ENCODE measurements at places on chromosomes 2 and 18.

- DNase-seq, result no peak
Measured at GRCh38 chr2:128603411-128603924, 284.8 kb upstream of the HS6ST1 start.

GRCh38 chr18:76892832-76893231 lies 70.5 kb downstream of the ZNF236 start:
- no peak for DNase-seq

- no peak for DNase-seq
Measured at GRCh38 chr18:10437837-10438236, 16.6 kb upstream of the APCDD1 start.

DNA sequence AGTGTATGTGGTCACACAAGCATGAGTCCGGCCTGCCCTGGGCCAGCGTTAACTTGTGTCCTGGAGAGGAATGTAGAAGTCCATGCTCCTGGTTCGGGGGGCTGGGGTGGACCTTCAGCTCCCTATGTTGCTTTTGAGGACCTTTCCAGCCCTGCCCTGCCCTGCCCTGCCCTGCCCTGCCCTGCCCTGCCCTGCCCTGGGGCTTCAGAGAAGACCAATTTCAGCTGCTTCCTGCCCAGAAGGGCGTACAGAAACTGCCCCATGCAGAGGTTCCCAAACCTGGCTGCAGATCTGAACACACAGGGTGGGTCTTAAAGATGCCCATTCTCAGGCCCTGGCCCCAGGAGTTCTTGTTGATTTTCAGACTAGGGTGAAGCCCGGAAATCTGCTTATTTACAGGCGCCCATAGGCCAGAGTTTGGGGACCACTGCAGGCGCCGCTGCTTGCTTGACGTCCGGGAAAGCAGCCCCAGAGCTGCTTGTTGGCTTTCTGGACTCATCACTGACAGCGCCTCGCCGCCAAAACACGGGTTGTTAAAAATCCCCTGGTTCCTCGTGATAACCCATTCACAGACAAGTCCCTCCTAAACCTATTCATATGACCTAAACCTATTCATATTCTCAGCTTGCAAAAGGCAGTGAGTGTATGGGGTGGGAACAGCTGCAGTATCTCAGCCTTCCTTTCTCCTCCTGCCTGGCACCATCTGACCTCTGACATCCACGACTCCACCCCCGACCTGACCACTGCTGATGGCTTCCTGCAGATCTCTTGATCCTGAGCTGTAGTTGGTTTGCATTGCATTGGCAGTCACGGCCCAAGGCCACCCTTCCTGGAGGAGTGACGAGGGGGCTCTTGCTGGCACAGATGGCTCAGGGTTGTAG lies 198.3 kb downstream of the GLI2 start:
- no peak for DNase-seq

DNA sequence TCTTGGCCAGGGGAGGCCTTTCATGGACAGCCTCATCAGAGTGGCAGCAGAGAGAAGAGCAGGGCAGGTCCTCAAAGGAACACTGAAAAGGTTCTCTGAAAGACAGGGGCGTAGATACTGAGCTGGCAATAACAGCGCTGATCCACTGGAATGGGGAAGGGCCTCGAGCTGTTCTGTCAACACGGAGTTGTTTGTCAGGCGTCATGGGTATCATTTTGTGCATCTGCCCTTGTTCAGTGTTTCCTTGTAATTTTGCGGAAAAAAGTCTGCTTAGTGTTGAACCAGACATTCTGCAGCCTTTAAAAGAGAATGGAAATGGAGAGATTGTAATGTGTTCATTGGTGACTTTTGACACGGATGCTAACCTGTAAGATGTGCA lies 21.5 kb downstream of the AGAP1 start:
- no peak for DNase-seq

- no peak for DNase-seq
Measured at GRCh38 chr2:67945056-67945455, 117.7 kb downstream of the C1D start.

- no peak for DNase-seq
Measured at GRCh38 chr2:122523143-122523542, 767.7 kb downstream of the TSN start.

DNA sequence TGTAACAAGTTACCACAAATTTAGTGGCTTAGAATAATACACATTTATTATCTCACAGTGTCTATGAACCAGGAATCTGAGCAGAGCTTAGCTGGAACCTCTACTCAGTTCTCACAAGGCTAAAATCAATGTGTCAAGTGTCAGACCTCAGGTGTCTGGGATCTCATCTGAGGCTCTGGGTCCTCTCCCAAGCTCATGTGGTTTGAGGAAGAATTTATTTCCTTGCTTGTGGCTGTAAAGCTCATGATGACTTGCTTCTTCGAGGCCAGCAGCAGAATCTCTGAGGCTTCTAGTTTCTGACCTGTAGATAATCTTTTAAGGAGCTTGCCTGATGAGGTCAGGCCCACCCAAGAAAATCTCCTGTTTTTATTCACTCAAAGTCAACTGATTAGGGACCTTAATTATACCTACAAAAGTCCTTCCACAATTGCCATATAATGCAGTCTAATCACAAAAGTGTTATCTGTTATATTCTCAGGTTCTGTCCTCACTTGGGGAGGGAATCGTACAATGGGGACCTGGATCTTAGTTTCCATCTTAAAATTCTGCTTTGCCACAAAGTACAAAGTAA lies 14.3 kb downstream of the NCKAP5 start:
- DNase-seq, result no peak

- DNase-seq, result no peak
Measured at GRCh38 chr2:130726614-130727180, 2.2 kb upstream of the GPR148 start.

GRCh38 chr18:54911551-54911950 lies 47.7 kb downstream of the CCDC68 start:
- DNase-seq, result no peak

GRCh38 chr2:241678784-241679540 lies 7.7 kb downstream of the DTYMK start:
- no peak for DNase-seq

DNA sequence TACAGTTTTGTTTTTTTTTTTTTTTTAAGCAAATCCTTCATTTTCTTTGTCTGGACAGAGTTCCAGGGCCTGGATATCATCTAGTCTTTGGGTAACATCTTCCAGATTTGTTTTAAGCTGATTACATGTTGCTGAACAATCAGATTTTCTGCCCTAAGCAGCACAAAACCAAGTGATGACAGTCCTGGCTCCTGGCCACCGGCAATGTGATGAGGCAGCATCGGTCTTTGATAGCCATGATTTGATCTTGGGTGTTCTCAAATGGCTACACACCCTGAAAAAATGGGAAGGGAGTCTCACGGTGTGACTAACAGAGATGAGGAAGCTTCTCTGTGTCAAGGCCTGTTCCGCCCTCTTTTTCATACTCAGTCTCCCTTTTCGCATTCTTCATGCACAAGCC lies 708.6 kb upstream of the ZEB2 start:
- DNase-seq, result no peak

DNA sequence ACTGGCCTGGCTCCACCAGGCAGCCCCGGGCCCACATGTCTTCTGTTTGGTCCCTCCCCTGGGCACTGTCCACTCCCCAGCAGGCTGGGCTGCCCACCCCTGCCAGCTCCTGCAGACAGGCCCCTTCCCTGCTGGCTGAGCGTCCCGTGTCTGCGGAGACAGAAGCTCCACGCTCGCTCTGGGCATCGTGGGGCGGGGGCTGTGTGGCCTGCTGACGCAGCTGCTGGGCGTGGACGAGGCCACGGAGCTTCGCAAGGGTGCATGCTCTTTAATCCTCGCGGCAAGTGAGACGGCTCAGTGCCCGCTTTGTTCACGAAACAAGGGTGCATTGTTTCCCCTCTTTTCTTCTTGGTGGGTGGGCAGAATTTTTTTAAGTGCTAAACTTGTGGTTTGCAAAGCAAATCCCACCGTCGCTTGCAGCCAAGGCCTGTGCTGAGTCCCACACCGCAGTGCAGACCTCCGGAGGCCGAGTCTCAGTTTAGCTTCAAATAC lies 132.8 kb upstream of the CTDP1 start:
- no peak for DNase-seq

DNA sequence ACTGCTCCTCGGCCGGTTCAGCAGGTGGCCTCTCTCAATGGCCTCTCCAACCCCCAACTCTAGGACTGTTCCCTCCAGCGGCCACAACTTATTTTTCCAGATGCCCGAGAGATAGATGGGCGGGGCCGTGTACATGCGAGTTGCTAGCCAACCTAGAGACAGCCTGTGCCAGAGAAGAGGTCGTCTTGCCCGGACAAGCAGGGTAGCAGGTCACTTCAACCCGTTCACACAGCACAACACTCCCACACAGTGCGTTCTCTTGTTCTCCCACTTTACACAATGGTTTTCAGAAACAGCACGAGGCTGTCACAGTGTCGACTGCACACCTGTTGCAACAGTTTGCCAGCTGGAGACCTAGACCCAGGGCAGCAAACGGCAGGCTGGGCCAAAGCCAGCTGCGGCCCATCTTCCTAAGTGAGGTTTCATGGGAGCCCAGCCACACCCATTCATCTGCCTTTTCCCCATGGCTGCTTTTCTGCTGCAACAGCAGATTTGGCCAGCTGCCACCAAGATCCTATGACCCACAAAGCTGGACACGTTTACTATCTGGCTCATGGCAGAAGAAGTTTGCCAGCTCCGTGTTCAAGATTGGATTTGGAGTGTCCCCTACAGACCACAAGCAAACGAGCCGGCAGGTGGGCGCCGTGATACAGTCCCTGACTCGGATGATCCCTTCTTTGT lies 7.3 kb upstream of the PRLH start:
- DNase-seq, result no peak

GRCh38 chr18:73245345-73245744 lies 377.6 kb upstream of the NETO1 start:
- DNase-seq, result no peak

- no peak for DNase-seq
Measured at GRCh38 chr2:60678551-60678950, 77.5 kb upstream of the PAPOLG start.

GRCh38 chr2:27117995-27118524 lies 868 bp downstream of the CGREF1 start:
- DNase-seq, result no peak

- no peak for DNase-seq
Measured at GRCh38 chr18:35835833-35836232, 136.6 kb upstream of the RMP24 start.

- DNase-seq, result no peak
Measured at GRCh38 chr2:19857806-19858205, 44.0 kb downstream of the TTC32 start.

- DNase-seq, result no peak
Measured at GRCh38 chr2:151922845-151923666, 94.8 kb upstream of the ARL5A start.

GRCh38 chr2:168179592-168179991 lies 67.8 kb downstream of the STK39 start:
- DNase-seq, result no peak

DNA sequence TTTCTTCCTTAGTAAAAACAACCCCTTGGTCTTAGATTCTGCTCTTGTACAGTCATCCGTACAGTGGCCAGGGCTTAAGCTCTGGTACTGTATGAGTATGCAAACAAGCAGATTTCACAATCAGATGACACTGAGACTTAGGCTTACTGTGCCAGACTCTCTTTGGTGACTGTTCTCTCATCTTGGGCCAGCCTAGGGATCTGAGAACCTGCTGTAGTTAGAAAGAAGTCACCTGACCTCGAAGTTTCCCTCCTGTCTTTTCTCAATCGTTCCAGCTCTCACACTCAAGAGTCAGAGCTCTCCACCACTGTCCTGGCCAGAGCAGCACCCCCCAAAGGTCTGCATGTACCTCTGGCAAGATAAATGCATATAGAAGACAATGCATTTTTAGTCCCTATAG lies 63.2 kb downstream of the ZEB2 start:
- no peak for DNase-seq

DNA sequence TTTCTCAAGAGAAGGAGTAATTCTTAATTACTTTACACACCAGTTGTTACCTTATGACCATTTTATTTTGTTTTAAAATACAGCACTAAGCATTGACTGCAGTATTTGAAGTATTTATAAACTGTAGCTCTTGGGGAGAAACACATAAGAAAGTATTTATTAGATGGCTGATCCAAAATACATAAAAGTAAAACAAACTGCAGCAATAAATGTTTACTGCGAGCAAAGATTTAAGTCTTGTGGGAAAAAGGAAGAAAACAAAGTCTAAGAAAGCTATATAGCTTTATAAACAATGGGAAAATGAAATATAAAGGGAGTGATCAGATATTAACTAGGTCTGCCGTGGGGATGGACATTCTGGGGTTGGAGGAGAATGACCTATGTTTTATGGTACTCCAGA lies 347.2 kb upstream of the ZC3H15 start:
- DNase-seq, result no peak

DNA sequence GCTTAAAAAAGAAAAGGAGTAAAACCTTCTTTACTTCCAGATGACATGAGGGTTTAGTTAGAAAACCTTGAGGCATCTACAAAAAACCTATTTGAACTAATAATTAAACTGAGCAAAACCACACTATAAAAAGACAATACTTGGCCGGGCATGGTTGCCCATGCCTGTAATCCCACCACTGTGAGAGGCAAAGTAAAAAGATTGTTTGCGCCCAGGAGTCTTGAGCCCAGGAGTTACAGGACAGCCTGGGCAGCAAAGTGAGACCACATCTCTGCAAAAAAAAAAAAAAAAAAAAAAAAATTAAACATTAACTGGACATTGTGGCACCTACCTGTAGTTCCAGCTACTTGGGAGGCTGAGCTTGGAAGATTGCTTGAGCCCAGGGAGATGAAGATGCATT lies 502.8 kb upstream of the LRRTM4 start:
- no peak for DNase-seq

- no peak for DNase-seq
Measured at GRCh38 chr2:229153267-229153666, 117.8 kb downstream of the PID1 start.

DNA sequence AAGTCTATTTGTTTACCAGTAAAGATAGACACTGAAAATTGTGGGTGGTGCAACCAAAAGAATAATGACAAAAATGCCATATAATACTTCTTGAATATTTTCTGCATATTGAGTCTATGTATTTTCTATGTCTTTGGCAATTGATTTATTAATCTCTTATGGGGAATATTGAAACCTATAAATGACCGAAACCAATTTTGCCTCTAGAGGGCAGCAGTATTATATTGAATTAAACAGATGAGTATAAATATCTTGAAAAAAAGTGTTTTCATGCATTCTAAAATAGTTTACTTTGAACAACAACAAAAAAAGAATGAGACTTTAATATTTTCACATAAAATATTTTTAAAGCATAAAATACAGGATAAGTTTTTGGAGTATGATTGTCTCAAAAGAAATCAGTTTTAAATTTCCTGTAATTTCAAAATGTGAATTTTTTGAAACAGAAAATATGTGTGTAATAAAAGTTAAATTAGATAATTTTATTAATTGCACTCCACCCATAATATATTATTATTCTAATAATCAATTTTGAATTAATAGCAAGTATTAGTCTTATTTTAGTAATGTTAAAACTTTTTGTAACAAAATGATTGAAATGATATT lies 49.9 kb upstream of the CALCRL start:
- DNase-seq, result no peak

GRCh38 chr2:234211797-234212196 lies 161.3 kb downstream of the SPP2 start:
- no peak for DNase-seq

- DNase-seq, result no peak
Measured at GRCh38 chr2:183148955-183149354, 24.7 kb downstream of the NUP35 start.

Data from stimulated activated CD4-positive, alpha-beta T cell treated with anti-CD3 and anti-CD28 coated beads, Interleukin-1b, Interleukin-23, amount 100 ng/mL, for 1 hour (primary cell).